CD4-positive, alpha-beta T cell treated with Interleukin-2 at 100 ng/mL for 4 hours (primary cell): ENCODE measurements at places on chromosomes 2 and 18.

DNA sequence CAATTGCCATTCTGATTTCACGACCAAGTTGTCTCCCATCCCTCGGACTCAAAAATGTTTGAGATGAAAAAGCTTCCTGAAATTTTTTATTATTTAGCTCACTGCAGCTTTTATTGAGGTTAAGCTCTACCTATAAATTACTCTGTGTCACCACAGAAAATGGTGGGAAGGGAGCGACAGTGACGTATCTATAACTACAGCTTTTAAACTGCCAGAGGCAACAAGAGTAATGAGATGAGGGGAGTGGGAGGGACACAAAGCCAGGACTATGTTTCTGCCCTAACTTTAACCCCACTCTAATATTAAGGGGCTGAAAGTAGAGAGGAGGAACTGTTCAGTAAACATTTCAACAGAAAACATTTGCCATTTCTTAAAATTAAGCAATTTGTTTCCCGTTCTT lies 37.4 kb downstream of the SMAD2 start:
- no peak for DNase-seq

GRCh38 chr2:216829533-216829932 lies 30.3 kb downstream of the TNP1 start:
- no peak for DNase-seq

DNA sequence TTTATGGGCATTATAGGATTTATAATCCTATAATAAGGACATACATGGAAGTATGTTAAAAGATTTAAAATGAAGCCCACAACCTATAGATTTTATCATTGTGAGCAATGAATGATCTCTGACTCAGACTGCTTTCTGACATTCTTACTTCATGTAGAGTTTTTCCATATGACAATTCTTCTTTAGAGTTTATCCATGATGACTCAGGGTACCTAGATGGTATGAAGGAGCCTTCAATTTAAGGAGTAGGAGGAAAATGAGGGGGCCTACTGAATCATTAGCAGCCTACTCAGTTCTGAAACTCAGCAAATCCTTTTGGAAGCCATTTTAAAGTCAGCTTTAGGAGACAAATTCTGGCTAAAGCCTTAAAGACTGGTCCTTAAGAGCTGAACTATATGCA lies 10.4 kb downstream of the PELI1 start:
- DNase-seq: no peak

DNA sequence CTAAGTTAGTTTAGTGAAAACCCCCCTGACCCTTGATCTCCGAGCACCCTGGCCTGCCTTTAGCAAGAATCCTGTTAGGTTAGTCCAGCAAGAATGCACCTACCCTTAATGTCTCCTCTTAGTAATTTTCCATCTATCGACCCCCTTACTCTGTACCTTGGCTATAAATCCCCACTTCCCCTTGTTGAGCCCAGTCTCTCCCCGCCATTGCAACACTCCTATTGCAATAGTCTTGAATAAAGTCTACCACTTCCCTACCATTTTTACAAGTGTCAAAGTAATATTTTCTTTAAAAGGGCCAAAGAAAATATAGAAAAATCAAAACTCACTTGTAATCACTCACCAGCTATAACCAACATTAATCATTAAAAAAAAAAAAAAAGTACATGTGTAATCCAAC lies 4.2 kb upstream of the ZBTB7C start:
- DNase-seq: no peak

GRCh38 chr2:150646746-150647145 lies 159.3 kb upstream of the RND3 start:
- no peak for DNase-seq

- DNase-seq: no peak
Observed at GRCh38 chr2:79370976-79371538, 141.8 kb upstream of the CTNNA2 start.

DNA sequence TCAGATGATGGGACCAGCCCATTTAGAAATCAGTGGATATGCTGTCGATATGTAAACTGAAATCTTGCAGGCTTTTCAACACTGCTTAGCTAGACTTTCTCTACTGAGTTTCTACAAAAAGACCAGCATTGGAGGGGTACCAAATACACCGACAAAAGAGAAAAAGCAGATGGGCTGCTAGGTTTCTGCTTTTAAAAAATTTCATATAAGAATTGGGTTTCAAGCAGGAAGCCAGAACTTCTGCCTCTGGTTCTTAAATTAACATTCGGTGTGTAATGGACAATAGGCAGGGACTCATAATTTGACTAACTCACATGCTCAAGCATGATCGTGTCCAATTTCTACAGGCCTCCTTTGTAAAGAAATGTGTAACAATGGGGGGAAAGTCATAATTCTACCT lies 3.1 kb downstream of the ARL4C start:
- no peak for DNase-seq

DNA sequence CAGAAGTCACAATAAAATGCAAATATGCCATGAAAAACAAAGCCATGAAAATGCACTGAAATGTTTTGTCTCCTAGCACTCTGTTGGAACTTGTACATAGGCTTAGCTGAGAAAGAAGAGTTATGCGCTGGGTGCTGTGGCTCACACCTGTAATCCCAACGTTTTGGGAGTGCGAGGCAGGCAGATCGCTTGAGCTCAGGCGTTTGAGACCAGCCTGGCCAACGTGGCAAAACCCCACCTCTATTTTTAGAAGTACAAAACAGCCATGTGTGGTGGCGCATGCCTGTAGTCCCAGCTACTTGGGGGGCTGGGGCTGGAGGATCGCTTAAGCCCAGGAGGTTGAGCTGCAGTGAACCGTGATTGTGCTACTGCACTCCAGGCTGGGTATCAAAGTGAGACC lies 39.9 kb downstream of the IRS1 start:
- no peak for DNase-seq

- no peak for DNase-seq
Observed at GRCh38 chr2:176129813-176130146, 275 bp downstream of the HOXD8 start.

DNA sequence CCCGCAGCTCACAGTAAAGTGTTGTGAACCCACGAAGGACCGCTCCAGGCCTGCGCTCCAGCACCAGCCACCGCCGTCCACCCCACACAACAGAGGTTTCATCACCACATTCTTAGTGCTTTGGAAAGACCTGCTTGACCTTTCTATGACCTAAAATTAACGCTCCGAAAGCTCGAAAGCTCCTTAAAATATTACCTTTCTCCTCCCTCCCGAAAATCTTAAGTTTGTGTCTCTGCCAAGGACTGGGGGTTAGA lies 149.2 kb downstream of the TWIST2 start:
- no peak for DNase-seq

- no peak for DNase-seq
Observed at GRCh38 chr2:155100261-155100660, 401.8 kb downstream of the KCNJ3 start.

DNA sequence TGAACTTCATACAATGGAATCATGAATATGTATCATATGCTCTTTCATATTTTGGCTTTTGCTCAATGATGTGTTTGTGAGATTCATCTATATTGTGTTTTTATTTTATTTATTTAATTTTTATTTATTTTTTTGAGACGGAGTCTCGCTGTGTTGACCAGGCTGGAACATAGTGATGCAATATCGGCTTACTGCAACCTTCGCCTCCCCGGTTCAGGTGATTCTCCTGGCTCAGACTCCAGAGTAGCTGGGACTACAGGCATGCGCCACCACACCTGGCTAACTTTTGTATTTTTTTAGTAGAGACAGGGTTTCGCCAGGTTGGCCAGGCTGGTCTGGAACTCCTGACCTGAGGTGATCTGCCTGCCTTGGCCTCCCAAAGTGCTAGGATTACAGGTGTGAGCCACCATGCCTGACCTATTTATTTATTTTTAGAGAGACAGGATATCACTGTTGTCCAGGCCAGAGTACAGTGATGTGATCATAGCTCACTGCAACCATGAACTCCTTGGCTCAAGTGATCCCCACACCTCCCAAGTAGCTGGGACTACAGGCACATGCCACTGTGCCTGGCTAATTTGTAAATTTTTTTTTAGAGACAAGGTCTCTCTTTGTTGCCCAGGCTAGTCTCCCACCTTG lies 74.5 kb downstream of the TET3 start:
- no peak for DNase-seq

GRCh38 chr2:164879901-164880535 lies 38.4 kb upstream of the COBLL1 start:
- no peak for DNase-seq

- no peak for DNase-seq
Observed at GRCh38 chr2:109395494-109396201, 218.1 kb downstream of the SEPTIN10 start.

DNA sequence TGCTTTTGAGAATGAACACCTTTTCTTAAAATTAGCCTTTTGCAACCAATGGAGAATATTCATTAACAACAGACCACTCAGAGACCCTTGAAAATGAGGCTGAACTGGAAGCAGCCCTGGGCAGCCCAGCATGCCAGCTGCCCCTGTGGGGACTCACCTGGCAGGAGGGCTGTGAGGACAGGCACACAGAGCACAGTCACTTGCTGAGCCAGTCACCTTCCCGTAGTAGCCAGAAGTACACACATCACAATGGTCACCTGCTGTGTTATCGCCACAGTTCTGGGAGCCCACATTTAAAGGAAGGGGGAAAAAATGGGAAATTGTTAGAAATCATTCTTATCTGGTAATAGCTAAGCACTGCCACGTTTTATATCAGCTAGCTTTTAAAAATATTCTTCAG lies 115.5 kb downstream of the LAMA1 start:
- no peak for DNase-seq

DNA sequence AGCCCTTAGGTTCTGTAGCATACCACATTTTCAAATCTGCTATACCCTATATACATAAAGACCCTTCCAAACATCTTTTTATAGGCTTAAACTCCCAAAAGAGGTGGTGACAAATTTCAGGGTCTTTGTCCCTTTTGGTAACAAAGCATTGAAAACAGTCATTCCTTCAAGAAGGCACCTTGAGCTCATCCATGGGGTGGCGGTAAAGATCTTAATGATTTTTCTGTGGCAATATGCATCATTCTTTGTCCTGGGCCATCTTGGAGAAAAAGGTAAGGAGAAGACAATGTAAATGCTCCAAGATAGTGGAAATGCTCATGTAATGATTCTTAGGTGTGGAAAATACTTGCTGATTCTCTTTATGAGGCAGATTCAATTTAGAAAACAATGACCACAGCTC lies 890.5 kb downstream of the CNTNAP5 start:
- no peak for DNase-seq
